Fibroblast of skin of left biceps (primary cell): ENCODE measurements at places on chromosomes 13 and 19.

DNA sequence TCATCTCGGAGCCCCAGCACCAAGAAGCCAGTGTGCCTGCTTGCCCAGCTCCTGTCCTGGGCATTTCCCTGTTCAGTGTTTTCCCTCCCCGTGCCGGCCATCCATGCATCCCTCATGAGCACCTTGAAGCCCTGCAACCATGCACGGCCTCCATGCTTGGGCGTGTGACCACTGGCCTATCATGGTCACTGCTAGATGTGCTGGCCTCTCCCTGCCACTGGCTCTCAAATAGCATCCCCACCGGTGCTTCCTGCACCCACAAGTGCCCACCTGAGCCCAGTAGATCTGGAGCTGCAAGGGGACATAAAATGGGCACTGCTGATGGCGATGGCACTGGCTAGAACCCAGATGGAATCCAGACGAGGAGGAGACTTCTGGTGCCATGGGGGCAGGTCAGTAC, 126.0 kb downstream of the TUBA3C start:
- DNase-seq, result no peak

DNA sequence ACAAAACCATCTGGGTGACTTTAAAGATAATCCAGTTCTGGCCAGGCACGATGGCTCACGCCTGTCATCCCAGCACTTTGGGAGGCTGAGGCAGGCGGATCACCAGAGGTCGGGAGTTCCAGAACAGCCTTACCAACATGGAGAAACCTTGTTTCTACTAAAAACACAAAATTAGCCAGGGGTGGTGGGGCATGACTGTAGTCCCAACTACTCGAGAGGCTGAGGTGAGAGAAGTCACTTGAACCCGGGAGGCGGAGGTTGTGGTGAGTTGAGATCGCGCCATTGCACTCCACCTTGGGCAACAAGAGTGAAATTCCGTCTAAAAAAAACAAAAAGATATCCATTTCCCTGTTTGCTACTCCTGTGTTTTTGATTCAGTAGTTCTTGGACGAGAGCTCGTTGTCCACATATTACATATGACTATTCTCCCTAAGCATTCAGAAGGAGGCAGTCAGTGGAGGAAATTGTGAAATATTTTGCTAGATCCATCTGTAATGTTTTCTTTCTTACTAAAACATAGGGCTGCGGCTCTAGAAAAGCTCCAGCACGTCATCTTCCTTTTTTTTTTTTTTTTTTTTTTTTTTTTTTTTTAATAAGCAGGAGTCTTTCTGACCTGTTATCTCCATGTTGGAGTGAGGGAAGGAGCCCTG, 33.6 kb downstream of the ZNF701 start:
- DNase-seq, result no peak

DNA sequence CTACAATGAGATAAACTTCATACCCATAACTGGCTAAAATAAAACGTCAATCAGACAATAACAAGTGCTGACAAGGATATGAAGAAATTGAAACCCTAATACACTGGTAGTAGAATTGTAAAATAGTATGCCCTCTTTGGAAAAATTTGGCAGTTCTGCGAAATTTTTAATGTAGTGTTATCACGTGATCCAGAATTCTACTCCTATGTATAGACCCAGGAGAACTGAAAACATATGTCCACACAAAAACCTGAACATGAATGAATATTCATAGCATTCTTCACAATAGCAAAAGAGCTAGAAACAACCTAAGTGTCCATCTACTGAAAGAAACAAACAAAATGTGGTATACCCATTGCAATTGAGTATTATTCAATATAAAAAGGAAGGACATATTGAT, 14.2 kb upstream of the MYO16 start:
- no peak for DNase-seq

GRCh38 chr13:51276636-51277035, 54.4 kb downstream of the FAM124A start:
- DNase-seq, result no peak

DNA sequence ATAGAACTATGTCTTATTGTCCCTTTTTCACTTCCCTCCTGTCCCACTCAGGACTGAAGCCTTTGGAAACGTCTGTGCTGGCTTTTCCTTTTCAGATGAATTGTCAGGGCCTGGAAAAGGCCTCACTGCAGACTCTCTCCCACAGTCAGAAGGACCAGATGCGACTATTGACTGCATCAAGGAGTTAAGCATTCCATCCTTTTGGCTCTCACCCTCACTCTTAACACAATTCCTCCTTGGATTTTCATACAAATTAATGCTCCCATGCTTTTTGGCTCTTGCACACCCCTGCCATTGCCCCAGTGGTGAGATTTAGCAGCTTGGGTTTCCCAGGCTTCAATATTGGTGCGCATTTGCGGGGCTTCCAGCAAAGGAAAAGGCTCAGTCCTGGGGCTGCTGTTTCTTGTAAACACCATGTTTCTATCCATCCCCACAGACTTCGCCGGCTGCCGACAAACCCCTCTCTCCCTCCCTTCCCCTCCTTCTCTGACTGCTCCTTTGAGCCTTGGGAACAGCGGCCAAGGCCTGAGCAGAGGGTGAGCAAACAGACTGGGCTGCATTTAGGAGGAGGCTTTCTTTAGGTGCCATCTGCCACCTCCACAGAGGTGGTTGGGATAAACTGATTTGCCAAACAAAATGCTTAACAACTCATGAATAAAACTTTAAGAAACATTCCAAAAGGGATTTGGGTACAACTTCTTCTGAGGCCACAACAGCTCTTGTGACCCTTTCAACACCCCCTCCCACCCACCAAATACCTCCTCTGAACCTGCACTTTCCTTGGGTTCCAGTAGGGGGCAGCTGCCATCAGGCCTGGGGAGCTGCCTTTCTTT, 48.6 kb upstream of the PCDH8 start:
- no peak for DNase-seq

DNA sequence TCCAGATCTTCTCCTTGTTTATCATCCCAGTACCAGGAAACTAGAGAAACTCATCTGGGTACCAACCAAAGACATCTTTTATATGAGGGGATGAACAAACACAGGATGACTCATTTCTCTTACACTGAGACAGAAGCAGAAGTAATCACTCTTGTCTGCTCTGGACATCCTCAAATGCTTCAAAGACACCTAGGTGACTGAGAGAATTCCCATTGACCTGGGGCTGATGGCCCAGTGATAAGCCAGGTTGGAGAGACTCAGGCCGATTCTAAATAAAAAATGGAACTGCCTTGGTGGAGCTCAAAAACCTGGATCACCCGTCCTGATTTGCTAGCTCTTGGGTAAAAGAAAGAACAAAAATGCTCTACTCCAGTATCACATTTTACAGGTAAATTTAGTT, 182.2 kb downstream of the ZNF486 start:
- DNase-seq, result no peak

DNA sequence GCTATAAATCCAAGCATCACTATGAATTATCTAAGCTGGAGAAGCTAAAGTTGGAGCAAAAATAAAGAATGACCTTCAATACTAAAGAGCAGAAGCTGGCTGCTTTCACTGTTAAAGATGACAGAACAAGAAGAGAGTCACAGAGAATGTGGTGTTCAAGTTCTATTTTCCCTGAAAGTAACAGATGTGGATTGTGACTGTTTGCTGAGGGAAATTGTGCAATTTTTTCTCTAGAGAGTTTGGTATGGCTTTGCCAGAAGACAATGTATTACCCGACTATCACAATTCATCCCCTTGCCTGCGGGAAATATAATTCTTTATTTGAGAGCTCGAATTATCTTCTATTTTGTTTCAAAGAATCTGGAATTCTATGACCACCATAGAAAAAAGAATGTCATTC, 83.1 kb downstream of the TNFSF13B start:
- DNase-seq, result no peak

- no peak for DNase-seq
These were observed 81.8 kb downstream of the SPRY2 start for GRCh38 chr13:80259159-80259558.

DNA sequence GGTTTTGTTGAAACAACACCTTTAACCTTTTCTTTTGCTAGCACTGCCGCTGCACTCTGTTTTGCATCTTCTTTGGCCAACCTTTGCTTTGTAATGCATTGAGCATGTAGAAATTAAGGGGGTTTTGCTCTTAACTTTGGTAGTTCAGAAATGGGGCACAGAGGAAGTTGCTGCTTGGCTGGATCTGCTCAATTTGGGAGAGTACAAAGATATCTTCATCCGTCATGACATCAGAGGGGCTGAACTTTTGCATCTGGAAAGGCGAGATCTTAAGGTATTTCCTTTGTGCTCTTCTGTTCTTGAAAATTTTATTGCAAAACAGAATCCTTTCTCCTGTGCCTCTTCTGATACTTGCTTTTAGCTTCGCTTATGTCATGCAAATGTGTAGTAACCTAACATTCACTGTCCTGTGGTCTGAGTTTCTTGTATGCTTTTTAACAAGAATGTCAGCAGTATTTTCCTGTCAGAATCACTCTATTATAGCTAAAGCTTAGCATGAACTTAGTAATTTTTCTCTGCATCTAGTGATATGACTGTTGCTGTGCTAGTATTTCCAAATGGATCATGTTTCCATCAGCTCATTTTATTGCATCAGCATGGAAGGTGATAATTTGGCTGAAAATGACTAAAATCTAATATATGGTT, 50.7 kb upstream of the AKAP11 start:
- DNase-seq, result no peak

DNA sequence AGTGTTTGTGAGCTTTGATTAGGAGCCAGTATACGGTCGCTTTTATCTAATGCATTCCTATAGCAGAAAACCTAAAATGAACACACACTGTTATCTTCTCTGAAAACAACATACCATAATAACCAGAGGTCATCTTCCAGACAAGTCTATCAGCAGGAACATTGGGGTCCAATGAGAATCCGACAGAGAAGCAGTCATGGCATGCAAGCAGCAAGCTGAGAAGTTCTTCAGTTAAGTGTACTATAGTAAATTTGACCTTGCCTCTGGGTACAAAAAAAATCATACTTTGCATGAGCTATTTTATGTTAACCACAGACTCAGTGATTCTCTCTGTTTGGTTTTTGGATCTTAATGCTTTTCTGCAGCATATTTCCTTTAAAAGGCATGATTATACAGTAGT, 1505.1 kb downstream of the PCDH9 start:
- DNase-seq, result peak; percentile 11

DNA sequence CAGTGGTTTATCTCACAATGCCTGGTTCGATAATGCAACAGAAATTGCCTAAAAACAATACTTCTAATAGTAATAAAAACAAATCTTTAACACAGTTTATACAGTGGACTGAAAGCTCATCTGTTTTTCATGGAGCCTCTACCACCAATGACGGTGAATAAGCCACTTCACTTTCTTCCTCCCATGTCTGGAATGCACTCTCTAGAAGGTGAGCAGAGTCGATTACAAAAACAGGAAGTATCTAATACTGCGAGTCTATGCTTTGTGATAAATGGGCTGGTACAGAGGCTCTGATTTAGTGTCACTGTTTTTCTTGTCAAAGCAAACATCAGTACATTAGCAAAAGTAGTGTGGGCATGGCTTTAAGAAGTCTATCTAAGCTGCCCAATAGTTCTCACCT, 1348.6 kb upstream of the SLC10A2 start:
- no peak for DNase-seq

DNA sequence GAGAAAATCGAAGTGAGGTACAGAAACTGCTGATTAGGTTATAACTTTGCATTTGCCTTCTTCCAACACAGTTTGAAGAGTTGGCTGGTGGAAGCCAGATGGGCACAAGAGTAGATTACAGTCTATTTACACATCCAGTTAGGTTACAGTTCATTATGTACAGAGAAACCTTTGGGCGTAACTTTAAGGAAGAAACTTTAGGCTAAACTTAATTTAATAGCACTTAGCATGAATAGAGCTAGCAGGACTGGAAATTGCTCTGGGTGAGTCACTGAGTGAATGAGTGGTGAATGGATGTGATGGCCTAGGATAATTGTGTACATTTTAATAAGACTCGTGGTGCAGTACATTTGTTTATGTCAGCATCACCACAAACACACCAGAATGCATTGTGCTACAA, 62.9 kb upstream of the KLHL1 start:
- DNase-seq, result no peak

DNA sequence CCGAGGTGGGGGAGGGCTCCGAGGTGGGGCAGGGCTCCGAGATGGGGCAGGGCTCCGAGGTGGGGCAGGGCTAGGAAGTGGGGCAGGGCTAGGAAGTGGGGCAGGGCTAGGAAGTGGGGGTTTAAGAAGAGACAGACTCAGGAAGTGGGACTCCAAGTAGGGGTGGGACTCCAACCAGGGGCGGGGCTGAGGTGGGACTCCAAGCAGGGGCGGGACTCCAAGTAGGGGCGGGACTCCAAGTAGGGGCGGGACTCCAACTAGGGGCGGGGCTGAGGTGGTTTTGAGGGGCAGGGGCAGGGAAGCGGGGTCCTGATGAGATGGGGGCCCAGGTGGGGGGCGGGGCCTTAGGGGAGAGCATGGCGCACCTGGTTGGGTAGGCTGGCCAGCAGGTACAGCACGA, 13.6 kb downstream of the CFD start:
- DNase-seq, result no peak

DNA sequence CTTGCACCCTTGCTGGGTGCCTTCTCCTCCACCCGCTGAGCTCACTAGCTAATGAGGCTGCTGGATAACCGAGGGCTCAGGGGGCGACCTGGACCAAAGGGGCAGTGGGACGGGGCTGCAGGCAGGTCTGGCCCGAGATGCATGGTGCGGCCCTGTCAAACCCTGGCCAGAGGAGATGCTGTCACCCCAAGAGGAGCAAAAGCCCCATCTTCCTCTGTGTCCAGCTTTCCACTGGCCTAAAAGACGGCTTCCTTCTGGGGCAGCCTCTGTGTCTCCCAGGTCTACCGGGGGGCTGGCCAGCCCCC, 261.8 kb downstream of the TBC1D4 start:
- DNase-seq, result no peak

- no peak for DNase-seq
These were observed 251.4 kb downstream of the VWA8 start for GRCh38 chr13:41709511-41709910.

- DNase-seq, result no peak
These were observed 46.2 kb downstream of the FNDC3A start for GRCh38 chr13:49021953-49022352.

DNA sequence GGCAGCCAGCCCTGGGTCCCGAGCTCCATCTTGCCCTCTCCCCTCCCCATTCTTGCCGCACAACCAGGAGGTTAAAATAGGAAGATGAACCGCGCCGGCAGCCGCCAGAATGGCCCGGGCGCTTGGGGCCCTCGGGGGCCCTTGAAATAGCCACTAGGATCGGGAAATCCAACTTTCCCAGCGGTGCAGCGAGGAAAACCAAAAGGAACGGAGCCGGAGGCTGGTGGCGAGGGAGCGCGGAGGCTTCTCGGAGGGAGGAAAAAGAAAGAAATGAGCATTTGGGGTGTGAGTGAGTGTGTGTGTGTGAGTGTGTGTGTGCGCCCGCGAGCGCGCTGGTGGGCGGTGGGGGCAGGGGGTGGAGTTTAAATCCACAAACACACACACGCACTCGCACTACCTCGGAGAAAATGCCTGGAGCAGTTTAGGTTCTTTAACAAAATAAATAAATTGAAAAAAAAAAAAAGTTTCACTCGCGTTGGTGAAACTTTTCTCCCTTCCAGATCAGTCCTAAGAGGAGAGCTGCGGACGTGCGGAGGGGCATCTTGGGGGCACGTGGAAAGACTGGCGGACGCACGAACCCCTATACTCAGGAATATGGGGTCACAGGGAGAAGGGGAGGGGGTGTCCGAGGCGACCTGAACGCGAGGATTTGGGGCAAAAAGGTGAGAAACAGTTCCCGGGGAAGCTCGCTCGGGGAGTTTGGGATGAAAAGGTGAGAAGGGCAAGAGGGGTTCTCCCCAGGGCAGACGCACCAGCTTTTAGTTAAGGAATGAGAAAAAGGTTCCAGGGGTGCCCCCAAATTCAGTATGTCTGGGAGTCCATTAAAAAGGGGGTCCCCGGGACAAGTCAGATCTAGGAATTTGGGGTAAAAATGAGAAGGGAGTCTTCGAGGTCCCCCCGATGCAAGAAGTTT, 1.3 kb downstream of the RFX2 start:
- no peak for DNase-seq
